ENCODE measurements at places on chromosomes 1 and 21. TPM values are rescaled to one million over a fixed set of nuclear protein-coding genes. Genes with fewer than 3 reads are reported as not detected.

The TTC24 gene
- total RNA-seq = not detected

The HSF2BP gene
- 2.5 TPM for total RNA-seq

The NPL gene
- total RNA-seq = 12.7 TPM

The SERINC2 gene
- 20.4 TPM for total RNA-seq

The ATP1A2 gene
- total RNA-seq = 93.6 TPM

The ADPRS gene
- total RNA-seq = 33.8 TPM

All from neural crest cell (in vitro differentiated cells).